HEK293T (cell line): ENCODE measurements at places on chromosomes 6 and 20.

GRCh38 chr6:99933129-99933528 is 60.9 kb downstream of the MCHR2 start:
- DNase-seq: no peak

DNA sequence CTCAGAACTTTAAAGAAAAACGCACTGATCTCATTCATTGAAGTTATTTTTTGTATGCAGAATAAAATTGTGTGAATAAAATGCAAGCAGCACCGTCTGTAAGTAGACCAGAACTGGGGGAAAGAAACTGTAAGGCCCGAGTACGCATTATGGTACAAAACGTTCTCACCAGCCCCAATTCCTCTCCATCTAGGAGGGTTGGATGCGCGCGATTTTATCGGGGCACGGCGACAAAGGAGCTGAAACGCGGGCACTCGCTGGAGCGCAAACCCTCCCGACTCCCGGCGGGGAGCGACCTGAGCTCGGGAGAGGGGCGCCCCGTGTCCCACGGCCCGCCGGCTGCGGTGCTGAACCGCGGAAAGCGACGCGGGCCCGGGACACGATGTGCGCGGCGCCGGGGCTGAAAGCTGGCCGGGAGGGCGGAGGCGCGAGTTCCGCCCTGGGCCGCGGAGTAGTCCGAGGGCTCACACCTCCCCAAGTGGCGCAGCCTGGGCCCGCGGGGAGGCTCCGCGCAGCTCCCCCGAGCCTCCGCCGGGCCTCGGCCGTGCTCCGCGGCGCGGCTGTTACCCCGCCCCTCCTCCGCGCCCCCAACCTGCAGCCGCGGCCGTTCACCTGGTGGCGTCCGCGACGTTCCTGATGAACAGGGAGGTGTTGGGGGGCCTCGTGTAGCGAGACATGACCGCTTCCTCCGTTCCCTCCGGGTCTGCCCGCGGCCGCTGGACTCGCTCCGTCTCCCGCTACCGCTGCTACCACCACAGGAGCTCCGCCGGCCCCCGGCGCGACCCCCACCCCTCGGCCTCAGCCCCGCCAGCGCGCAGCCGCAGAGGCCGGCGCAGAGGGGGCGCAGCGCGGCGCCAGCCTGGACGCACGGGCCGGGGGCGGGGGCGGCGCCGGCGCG is at the start of gene SRSF12:
SRSF12 (minus strand) TSS at position 861 of the 898 bp plus-strand sequence; CDS start at position 677, 184 bp downstream.
- DNase-seq: peak; percentile 70

DNA sequence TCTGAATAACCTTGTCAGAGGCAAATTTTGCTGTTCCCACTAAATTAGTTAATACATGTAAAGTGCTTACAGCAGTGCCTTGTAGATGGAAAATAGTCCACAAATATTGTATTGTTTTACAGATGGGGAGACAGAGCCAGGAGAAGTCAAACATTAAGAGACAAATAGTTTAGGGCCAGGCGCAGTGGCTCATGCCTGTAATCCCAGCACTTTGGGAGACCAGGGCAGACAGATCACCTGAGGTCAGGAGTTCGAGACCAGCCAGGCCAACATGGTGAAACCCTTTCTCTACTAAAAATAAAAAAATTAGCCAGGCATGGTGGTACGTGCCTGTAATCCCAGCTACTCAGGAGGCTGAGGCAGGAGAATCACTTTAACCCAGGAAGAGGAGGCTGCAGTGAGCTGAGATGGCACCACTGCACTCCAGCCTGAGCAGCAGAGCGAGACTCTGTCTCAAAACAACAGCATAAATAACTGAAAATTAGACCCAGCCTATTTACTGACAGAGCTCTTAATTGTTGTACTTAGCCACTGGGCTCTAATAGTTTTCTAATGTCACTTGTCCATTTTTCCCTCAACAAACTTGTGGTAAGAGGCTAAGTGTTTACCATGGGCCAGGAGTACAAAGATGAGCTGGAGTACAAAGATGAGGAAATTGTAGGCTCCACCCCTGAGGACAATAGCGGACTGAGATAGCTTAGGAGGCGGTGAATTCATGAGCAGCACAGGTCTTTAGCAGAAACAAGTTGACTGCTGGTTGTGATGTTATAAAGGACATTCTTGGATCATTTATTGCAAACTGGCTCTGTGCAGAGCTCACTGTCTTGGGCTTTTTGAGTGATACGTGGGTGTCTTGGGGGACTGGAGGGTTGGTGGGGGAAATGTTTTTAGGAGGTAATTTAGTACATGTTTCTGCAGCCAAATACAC is 6.4 kb downstream of the ZSWIM3 start:
- DNase-seq: no peak

DNA sequence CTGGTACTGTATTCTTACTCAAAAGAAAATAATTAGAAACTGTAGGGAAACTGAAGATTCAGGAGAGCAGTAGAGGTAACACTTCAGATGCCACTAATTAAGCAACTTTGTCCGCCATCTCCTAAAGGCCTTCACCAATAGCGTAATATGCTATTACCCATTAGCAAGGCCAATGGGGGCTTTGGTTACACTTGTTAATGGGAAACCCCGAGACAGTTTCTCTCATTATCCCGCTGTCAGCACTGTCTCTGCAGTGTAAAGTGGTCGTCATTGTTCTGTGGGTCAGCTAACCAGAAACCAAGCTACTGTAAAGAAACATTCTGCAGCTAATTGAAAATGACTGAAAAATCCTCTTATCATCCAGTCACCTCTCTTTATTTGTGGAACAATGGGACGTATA is 468.0 kb upstream of the POU3F2 start:
- DNase-seq: no peak

- no peak for DNase-seq
Observed at GRCh38 chr6:158560836-158561320, 987 bp downstream of the TMEM181 start.

DNA sequence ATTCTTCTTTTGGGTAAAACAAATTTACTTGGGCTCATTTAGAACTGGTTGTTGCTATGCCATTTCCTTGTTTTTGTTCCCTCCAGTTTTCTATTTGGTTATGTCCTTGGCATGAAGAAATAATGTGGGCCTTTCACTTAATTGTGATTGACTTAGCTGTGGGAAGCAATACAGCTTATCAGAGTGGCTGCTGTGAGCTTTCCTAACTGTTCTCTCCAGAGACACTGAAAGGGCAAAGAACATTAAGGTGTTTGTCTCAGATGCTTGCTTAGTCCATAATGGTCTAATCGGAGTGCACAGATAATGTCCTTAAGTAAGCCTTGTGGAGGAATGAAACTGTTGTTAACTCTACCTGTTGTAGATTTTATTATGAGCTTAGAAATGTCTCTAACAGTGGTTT is 56.6 kb downstream of the SH3BGRL2 start:
- DNase-seq: no peak

DNA sequence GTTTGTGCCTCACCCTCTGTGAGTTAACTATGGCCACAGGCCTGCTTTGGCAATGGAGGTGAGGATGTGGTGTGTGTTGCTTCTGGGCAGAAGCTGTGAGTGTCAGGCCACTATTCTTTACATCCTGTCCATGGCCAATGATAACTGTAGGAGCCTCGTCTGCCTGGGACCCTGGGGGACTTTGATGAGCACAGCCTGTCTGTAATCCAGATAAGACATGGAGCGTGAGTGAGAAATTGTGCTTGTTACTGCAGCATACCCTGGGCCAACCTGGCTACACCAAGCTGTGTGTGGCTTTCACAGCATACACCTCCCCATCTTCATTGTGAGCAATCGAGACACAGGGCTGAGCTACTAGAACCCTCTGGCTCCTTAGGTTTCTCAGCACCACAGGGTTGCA is 150.4 kb downstream of the MYLK4 start:
- no peak for DNase-seq

- DNase-seq: no peak
Observed at GRCh38 chr20:37225146-37225545, 36.5 kb downstream of the GHRH start.

DNA sequence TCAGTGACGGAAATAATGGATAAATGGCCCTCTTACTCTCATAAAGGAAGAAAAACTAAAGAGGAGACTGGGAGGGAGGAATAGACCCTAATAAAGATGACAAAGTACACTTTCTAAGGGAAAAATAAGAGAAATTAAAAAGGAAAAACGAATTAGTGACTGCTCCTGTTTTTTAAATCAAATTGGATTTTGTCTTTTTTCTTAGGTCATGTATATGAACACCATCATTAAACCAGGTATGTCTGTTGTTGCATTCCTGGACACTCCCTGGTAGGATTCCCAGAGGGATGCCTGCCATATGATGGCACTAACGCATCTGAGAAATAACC is 59.4 kb upstream of the BTN3A2 start:
- no peak for DNase-seq

- DNase-seq: peak; percentile 46
Observed at GRCh38 chr20:10696650-10697049, 22.9 kb upstream of the JAG1 start.

- no peak for DNase-seq
Observed at GRCh38 chr20:33865761-33866370, 54.7 kb downstream of the CHMP4B start.

DNA sequence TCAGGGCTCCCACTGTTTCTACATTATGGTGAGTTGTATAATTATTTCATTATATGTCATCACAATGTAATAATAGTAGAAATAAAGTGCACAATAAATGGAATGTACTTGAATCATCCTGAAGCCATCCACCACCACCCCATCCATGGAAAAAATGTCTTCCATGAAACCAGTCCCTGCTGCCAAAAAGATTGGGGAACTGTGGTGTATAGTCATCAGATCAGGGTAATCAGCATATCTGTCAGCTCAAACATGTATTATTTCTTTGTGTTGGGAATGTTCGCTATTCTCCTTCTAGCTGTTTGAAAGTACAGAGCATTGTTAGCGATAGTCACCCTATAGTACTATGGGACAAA is 33.8 kb upstream of the SLC22A23 start:
- DNase-seq: no peak

DNA sequence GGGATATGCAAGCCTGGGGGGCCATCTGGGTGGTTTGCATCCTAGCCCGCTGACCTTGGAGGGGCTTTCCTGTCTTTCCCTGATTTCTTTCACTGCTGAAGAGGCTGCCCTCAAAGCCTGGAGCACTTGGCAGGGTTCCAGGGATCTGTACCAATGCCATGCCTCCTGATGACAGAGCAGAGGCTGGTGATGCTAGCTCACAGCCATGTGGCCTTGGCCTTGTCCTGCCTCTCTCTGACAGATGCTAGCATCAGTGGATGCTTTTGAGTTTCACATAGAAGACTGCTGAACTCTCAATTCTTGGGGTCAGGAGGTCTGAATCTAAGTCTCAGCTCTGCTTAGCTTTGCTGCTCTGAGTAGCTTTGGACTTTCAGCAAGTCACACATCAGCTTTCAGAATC is 21.9 kb upstream of the RREB1 start:
- no peak for DNase-seq

GRCh38 chr6:28489366-28490204 is 26.0 kb downstream of the GPX6 start:
- DNase-seq: peak; percentile 72

DNA sequence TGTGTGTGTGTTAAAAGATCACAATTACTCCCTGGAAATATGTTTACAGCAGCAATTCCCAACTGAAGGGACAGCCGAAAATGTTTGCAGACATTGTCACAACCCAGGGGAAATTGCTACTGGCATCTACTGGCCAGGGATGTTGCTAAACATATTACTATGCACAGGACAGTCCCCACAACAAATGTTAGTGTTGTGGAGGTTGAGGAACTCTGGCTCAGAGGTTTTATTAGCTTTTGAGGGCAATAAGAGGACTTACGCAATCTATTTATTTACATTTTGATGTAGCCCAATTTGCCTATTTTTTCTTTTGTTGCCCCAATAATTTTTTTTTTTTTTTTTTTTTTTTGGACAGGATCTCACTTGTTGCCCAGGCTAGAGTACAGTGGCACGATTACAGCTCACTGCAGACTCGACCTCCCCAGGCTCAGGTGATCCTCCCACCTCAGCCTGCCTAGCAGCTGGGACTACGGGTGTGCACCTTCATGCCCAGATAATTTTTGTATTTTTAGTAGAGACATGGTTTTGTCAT is 154.1 kb downstream of the RPS12 start:
- DNase-seq: no peak

- DNase-seq: no peak
Observed at GRCh38 chr20:17624551-17625245, 54.8 kb downstream of the DSTN start.

- DNase-seq: no peak
Observed at GRCh38 chr6:43921548-43922425, 151.8 kb downstream of the VEGFA start.

DNA sequence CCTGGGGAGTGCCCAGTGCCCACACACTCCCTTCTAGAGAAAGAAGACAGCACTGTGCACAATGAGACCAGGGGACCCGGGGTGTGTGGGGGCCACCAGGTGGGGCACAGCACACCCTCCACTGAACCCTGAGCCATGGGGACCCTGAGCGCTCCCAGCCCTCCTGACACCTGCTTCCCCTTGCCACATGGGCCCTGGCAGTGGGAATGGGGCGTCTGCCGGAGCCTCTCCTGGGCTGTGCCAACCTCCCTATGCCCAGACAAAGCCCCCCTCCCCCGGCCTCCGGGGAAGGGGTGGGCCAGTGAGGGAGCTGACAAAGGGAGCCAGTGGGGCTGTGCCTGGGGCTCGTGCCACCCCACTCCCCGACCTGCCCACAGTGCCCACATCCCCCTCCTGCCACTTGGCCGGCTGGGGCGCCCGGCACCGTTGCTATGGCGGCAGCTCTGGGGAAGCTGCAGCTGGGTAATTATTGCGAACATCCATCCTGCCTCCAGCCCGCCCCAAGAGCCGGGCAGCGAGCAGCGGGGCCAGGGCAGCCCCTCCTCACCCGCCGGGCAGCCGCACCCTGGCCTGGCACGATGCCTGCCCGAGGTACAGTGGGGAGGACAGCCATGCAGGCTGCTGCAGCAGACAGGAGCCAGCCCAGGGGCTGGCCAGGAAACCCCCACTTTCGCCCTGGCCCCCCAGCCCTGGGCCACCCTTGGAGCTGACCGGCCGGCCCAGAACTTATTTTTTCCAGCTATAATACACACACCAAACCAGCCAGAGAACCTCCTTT is 41.9 kb upstream of the NOL4L start:
- DNase-seq: no peak

DNA sequence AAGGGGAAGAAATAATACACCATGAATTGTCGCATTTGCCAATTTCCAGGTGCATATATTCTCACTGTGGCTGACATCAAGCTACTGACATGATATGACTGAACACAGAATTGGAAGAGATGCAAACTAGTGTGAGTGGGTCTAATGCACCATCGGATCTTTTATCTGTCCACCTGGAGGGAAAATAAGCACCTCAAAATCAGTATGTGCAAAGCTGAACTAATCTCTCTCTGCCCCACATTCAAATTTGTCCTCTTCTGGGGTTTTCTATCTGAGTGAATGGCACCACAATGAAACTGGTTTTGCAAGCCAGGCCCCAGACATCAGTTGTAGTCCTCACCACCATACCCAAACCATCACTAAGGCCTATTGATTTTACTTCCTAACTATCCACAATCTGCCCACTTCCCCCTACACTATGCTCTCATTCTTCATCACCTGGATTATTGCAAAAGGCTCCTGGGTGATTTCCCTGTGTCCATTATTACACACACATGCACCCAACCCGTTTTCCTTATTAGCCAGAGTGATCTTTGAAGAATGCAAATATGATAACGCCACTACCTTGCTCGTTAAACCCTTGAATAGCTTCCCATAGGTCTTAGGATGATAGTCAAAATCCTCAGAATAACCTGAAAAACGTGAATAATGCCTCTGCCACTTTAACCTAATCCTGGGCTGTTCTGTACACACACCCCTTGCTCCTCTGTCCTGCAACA is 159.0 kb upstream of the GMDS start:
- no peak for DNase-seq
